SK-N-SH (cell line): ENCODE measurements at places on chromosomes 4 and X. TPM values are rescaled to one million over a fixed set of nuclear protein-coding genes. Genes with fewer than 3 reads are reported as not detected.

GRCh38 chrX:148613636-148614035, 113.2 kb downstream of the AFF2 start:
- DNase-seq: no peak

- no peak for DNase-seq
Measured at GRCh38 chrX:499870-500364, 113.2 kb upstream of the PPP2R3B start.

- DNase-seq: no peak
Measured at GRCh38 chrX:136467303-136467702, 20.4 kb upstream of the BRS3 start.

- DNase-seq: no peak
Measured at GRCh38 chrX:32137525-32137924, 1065.7 kb upstream of the FTHL17 start.

- no peak for DNase-seq
Measured at GRCh38 chrX:118115953-118116712, 477 bp downstream of the KLHL13 start.

DNA sequence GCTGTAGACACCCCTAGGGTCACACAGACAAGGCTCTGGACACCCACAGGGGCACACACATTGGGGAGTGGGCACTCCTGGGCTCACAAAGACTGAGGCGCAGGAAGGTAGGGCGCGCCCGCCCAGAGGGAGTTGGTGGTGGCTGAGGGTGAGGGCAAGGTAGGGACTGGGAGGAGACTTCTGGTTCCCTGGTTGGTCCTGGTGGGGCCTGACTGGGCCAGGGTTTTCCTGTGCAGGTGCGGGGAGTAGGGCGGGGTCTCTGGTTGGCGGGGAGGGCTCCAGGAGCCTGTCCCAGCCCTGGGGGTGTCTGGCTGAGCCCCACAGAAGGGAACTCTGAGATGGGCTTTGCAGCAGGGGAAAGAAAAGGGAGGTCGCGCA, 6.7 kb upstream of the WAS start:
- no peak for DNase-seq

GRCh38 chrX:72352786-72353185, 47.1 kb upstream of the CITED1 start:
- DNase-seq: no peak

Gene NHSL2
- polyA plus RNA-seq: 0.61 and 1.7 TPM in 2 replicates

Gene RTL3
- polyA plus RNA-seq: 0.64 and 0.80 TPM in 2 replicates

Gene CTAG1B
- not detected in 2 replicates for polyA plus RNA-seq
